NCI-H1694 treated with DMSO at 0.1 percent for 48 hours (cell line): ENCODE measurements at places on chromosomes 6 and 20.

DNA sequence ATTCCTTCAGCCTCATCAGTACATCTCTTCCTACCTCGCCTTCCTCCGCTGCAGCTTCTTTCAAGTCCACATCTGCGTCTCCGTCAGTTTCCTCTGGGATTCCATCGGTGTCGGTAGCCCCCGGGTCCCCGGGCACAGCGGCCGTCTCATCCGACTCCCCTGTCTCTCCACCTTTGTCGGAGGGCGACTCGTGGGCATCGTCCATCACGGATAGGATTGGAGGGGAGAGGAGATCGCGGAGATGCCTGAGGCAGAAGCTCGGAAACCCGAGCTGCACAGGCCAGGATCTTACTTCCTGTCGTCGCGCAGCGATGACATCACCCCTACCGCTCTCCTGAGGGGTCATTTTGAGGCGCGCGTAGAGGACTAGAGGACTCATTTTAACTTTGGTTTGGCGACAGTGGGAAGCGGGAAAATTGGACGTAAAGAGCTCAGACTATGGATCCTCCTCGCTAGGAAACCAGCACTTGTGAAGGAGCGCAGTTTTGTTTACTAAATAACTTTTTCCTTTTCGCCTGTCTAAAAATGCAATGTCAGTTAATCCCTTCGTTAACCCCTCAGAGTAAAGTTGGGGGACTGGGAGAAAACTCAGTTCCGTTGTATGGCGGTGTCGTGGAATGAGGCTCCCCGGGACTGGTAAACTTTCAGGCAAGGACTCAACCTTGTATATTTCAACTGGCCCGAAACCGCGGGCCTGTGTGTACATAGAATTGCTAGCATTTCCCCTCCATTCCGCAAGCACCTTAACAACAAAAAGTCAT, at the start of gene TAF11:
TAF11 (minus strand) TSS at position 290 of the 761 bp plus-strand sequence; CDS start at position 205, 85 bp downstream.
- DNase-seq, result peak; percentile 90

DNA sequence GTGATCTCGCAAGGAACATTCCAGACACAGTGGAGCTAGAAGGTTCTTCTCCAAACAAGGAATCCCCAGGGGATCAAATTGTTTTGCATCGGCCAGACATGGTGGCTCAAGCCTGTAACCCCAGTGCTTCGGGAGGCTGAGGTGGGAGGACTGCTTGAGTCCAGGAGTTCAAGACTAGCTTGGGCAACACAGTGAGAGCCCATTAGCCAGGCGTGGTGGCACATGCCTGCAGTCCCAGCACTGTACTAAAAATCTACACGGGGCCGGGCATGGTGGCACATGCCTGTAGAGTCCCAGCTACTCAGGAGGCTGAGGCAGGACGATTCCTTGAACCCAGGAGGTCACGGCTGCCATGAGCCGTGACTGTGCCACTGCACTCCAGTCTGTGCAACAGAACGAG, 15.3 kb downstream of the GMEB2 start:
- DNase-seq, result no peak

- DNase-seq, result no peak
Observed at GRCh38 chr20:51661609-51662178, 106.5 kb downstream of the ATP9A start.

GRCh38 chr6:105560611-105561066, 157.8 kb upstream of the PREP start:
- no peak for DNase-seq

DNA sequence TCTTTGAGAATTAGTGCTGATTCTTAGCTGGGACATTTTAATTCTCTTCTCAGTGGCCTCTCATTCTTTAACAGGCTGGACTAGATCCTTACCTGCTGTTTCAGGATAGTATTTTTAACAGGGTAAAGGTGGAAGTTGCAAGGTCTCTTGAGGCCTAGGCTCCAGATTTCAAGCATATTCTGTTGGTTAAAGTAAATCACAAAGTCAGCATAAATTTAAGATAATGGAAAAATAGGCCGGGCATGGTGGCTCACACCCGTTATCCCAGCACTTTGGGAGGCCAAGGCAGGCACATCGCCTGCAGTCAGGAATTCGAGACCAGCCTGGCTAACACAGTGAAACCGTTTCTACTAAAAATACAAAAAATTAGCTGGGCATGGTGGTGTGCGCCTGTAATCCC, 1149.0 kb downstream of the EPHA7 start:
- DNase-seq, result no peak

DNA sequence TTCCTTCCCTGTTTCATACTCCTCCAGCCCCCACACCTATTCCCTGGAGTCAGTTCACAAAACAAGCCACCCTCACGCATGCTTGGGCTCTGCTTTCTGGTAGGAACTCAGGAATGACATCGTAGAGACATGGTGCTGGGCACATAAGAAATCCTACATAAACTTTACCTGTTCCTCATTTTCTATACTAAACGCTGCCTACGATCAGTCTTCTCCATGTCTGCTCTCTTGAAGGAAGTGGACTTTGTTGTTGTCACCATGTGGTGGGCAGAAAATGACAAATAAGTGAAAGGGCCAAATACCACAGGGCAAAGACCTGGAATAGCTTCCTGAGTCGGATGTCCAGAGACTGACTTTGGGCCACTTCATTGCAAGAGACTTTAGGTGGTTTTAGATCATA, 10.1 kb downstream of the MYLK4 start:
- no peak for DNase-seq

GRCh38 chr20:51346686-51347485, 195.6 kb downstream of the NFATC2 start:
- DNase-seq, result no peak

- DNase-seq, result no peak
Observed at GRCh38 chr20:35714127-35714526, 14.9 kb downstream of the ROMO1 start.

- no peak for DNase-seq
Observed at GRCh38 chr20:34301587-34302311, 1.4 kb downstream of the AHCY start.

DNA sequence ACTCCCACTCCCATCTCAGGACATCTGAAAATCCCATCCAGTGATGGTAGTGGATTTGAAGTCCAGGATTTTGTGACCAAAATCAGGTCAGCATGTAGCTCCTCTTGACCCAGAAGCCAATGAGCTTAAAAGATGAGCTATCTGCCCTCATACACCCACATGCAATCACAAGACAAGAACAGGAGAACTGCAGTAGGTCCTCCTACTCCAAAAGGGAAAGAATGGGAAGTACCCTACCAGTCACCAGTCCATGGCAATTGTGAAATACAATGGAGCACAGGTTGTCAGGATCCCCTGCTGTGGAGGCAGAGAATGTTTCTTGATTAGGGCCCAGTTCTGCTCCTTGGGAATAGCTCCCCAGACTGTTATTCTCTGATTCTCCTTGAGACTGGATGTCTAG, 347.3 kb upstream of the CNR1 start:
- no peak for DNase-seq

DNA sequence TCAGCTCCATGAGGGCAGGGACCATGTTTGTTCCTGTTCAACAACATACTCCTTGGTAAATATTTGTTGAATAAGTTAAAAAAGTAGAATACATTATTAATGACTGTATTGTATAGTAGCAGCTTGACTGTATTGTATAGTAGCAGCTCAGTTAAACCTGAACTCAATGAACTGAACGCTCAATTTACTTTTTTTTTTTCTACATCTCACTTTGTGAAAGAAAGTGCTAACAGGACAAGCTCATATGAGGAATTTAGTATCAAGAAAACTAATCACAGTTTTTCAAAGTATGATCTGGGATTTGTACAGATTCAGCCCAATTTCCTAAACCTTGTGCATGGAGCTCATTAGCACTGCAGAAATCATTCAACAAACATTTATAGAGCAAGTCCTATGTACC, 38.8 kb upstream of the NR2E1 start:
- DNase-seq, result no peak

DNA sequence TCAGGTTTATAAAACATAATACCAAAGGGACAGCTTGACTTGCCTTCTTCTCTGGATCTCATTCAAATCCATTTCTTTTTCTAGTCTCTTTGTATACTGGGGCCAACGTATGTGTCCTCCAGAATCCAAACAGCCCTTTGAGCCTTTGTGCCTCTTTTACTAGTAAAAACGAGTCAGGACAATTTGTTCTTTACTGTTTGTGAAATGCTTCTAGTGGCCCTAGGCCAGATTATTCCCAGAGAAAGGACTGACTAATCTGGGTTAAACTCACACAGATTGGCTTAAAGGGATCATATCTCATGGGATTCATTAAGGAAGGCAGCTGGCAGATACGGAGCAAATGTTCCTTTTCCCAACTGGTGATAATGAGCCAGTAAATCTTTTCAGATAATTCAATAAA, 32.1 kb upstream of the MANEA start:
- DNase-seq, result no peak

- DNase-seq, result no peak
Observed at GRCh38 chr20:25514747-25515340, 70.5 kb downstream of the NINL start.

- peak; percentile 92 for DNase-seq
Observed at GRCh38 chr6:127518710-127519468, at the start of gene MTCL3. Gene MTCL3 (minus strand): TSS chr6:127519335.
